Adrenal gland (tissue), 19 donors: ENCODE measurements at places on chromosomes 6 and 20. TPM values are rescaled to one million over a fixed set of nuclear protein-coding genes. Genes with fewer than 3 reads are reported as not detected.

The DLK2 gene
- total RNA-seq, result 0.14 TPM

The CBLN4 gene
- 32.8 TPM for total RNA-seq

The OPN5 gene
- total RNA-seq, result not detected

The ANGPT4 gene
- total RNA-seq, result 0.87 TPM

The REPS1 gene
- 29.3 TPM for total RNA-seq

The PRRT1 gene
- total RNA-seq, result 4.8 TPM

The PPP1R3G gene
- 15.2 TPM for total RNA-seq

The TNFRSF6B gene
- not detected for total RNA-seq

The CCM2L gene
- total RNA-seq, result 5.2 TPM

DNA sequence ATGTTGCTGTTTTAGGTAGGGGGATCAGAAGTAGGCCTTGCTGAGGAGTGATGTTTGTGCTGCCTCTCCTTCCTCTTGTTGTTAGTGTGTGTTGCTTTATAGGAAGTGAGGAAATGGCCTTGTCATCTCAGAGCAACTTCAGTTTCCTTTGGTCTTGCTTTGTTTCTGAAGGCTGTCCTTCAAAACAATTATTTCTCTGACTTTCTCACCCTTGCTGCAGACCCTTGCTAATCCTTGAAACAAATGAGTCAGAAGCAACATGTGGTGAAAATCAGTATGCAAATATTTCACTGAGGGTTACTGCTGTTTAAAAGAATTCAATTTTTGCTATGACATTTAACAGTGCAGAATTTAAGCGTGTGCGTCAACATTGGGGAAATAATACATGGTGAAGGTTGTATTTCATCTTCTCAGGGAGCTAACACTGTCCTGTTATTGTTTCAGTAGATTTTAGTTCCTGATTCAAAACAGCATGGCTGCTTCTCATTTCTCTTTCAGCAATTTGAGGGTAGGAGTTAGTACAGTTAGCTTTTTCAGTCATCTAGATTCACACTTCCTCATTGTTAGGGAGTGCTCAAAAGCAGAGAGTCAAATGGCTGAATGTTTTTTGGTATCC is 13.8 kb downstream of the RNF144B start:
- H3K27ac ChIP-seq, result no peak overlapping the region
- no peak overlapping the region for H3K4me3 ChIP-seq
- H3K36me3 ChIP-seq, result no peaks in the 10 kb centered on the region
- no peaks in the 10 kb centered on the region for H3K4me1 ChIP-seq

DNA sequence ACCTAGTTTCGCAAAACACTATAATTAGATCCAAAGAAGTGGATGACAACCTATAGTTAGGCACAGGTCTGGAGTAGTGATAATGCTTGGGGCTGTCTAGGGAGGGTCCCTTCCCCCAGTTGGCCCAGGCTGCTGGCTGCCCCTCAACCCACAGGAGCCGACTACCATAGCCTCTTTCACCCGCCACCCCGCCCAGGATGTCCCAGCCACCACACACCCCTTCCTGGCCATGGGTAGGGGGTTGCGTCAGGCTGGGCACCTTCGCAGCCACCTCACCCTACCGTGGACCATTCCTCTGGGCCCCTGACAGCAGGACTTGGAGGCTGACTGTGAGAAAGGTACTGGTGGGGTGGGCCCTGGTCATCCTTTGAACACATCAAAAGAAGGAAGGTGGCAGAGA is 8.5 kb downstream of the TFEB start:
- H3K27ac ChIP-seq, result no peak overlapping the region
- H3K36me3 ChIP-seq, result no peaks in the 10 kb centered on the region
- no peak overlapping the region for H3K4me3 ChIP-seq

GRCh38 chr6:20589266-20589665 is 55.0 kb downstream of the CDKAL1 start:
- no peak for DNase-seq
- H3K36me3 ChIP-seq, result no peaks in the 10 kb centered on the region
- H3K4me1 ChIP-seq, result peaks cover 4% of the 10 kb centered on the region
- H3K27ac ChIP-seq, result no peak overlapping the region

GRCh38 chr6:32807020-32807580 is 9.7 kb downstream of the HLA-DOB start:
- no peak overlapping the region for H3K4me3 ChIP-seq
- H3K36me3 ChIP-seq, result no peaks in the 10 kb centered on the region
- DNase-seq, result no peak
- peaks cover 23% of the 10 kb centered on the region for H3K27me3 ChIP-seq
- no peaks in the 10 kb centered on the region for H3K4me1 ChIP-seq
- H3K27ac ChIP-seq, result no peak overlapping the region

GRCh38 chr6:15588971-15589634 is 73.7 kb downstream of the DTNBP1 start:
- H3K27ac ChIP-seq, result no peak overlapping the region
- H3K4me3 ChIP-seq, result no peak overlapping the region
- H3K36me3 ChIP-seq, result no peaks in the 10 kb centered on the region
- H3K4me1 ChIP-seq, result no peaks in the 10 kb centered on the region
- no peak for DNase-seq
- H3K27me3 ChIP-seq, result no peaks in the 10 kb centered on the region

DNA sequence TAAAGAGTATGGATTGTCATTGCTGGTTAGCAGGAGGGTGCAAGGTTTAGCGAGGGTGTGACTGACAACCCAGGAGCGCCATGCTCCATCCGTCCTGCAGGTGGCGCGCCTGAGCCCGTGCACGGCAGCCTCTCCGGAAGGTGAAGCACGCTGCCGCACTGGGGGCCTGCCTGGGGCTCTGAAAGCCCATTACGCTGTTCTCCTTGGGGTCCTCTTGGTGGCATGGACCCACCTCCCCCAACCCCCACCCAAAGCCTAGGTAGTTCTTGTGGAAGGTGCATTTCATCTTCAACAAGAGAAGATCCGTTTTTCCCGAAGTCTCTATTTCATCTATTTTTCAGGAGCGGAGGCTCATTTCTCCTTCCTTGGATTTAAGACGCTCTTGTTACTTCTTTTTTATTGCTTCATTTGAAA is 197.4 kb upstream of the KCNG1 start:
- DNase-seq, result no peak
- H3K27ac ChIP-seq, result no peak overlapping the region
- no peaks in the 10 kb centered on the region for H3K36me3 ChIP-seq
- H3K27me3 ChIP-seq, result peaks cover 4% of the 10 kb centered on the region
- H3K4me3 ChIP-seq, result no peak overlapping the region

DNA sequence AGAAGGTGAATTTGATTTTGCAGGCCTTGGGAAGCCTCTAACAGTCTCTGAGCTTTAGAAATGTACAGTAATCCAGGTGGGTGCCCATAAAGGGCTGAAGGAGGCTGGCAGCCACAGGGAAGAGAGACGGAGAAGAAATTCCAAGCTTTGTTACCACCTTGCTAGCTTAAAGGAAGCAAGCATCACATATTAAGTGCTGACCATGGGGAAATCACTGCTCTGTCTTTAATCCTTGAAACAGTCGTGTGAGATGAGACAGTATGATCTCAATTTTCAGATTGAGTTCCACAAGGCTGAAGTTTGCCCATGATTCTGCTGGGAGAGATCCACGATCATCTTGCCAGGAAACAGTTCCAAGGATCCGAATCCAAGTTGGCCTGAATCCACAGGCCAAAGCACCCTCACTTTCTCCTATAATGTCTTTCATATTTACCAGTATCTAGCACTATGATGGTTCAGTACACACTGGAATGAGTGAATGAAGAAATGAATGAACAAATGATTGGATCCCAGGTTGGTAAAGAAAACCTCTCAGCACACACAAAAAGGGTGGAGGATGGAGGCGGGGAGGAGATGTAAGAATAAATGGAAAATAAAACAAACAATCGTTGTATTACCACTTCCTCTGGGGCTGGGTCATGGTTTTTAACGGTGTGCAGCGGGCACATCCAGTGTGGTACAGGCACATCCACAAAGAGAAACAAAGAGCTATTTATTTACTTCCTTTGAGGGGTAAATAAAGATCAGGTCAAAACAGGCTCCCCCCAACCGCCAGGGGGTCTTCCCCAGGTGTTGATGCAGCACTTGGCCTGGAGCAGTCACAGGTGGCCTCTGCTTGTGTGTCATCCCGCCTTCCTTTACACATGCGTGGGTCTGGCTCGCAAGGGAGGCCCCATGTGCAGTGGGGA is 28.2 kb upstream of the TAF8 start:
- no peaks in the 10 kb centered on the region for H3K36me3 ChIP-seq
- H3K27me3 ChIP-seq, result no peaks in the 10 kb centered on the region
- no peak for DNase-seq
- peaks cover 17% of the 10 kb centered on the region for H3K4me1 ChIP-seq
- no peak overlapping the region for H3K4me3 ChIP-seq
- H3K27ac ChIP-seq, result peak overlapping the region; percentile 57

GRCh38 chr6:136644597-136644952 is 94.4 kb upstream of the MAP7 start:
- no peak overlapping the region for H3K4me3 ChIP-seq
- H3K36me3 ChIP-seq, result no peaks in the 10 kb centered on the region
- no peaks in the 10 kb centered on the region for H3K27me3 ChIP-seq
- H3K4me1 ChIP-seq, result peaks cover 81% of the 10 kb centered on the region

GRCh38 chr6:36323062-36323461 is 13.6 kb downstream of the BNIP5 start:
- peaks cover 10% of the 10 kb centered on the region for H3K4me1 ChIP-seq
- H3K36me3 ChIP-seq, result no peaks in the 10 kb centered on the region
- no peaks in the 10 kb centered on the region for H3K27me3 ChIP-seq
- DNase-seq, result no peak
- no peak overlapping the region for H3K27ac ChIP-seq

DNA sequence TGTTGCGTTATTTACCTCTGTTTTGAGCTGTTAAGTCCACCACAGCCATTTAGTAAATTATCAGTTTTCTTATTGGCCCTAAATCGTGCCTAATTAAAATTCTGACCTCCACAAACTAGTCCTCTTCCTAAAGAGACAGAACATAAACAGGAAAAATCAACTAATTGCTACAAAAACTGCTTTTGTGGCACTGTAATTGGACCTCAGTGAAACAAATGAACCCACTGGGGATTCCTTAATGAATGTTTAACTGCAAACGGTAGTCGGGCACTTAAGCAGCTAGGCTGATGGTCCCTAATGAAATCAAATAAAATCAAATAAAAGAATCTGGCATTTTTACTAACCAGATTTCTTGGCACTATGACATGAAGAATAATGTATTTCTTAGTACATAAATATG is 513.4 kb upstream of the SLC35B3 start:
- no peaks in the 10 kb centered on the region for H3K36me3 ChIP-seq
- H3K27me3 ChIP-seq, result no peaks in the 10 kb centered on the region
- no peaks in the 10 kb centered on the region for H3K4me1 ChIP-seq
- no peak overlapping the region for H3K27ac ChIP-seq
- H3K4me3 ChIP-seq, result no peak overlapping the region

GRCh38 chr20:60036746-60037499 is 78.7 kb downstream of the CDH26 start:
- no peak overlapping the region for H3K4me3 ChIP-seq
- H3K27me3 ChIP-seq, result peaks cover 5% of the 10 kb centered on the region
- DNase-seq, result no peak
- H3K4me1 ChIP-seq, result peaks cover 9% of the 10 kb centered on the region
- H3K36me3 ChIP-seq, result no peaks in the 10 kb centered on the region
- H3K27ac ChIP-seq, result no peak overlapping the region

- H3K27me3 ChIP-seq, result no peaks in the 10 kb centered on the region
- H3K4me3 ChIP-seq, result no peak overlapping the region
- H3K27ac ChIP-seq, result peak overlapping the region; percentile 86
- no peaks in the 10 kb centered on the region for H3K36me3 ChIP-seq
These were observed 98.1 kb downstream of the HIVEP2 start for GRCh38 chr6:142846883-142847287.

DNA sequence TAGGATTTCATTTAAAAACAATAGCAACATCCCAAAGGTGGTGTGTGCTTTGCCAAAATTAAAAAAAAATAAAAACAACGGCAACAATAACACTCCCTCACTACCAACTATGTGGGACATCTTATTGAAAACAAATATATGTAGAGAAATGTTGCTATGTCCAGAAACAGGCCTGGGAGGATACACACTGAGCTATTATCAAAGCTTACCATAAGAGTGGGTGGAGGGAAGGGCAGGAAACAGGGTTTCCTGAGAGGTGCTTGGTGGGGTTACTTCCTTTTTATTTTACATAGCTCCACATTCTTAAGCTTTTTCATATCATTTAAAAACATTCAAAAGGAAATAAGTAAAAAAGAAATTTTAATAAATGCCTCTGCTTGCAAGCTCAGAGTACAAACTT is 150.0 kb upstream of the RIPOR2 start:
- H3K27ac ChIP-seq, result no peak overlapping the region
- no peaks in the 10 kb centered on the region for H3K36me3 ChIP-seq
- H3K4me3 ChIP-seq, result no peak overlapping the region
- H3K4me1 ChIP-seq, result no peaks in the 10 kb centered on the region
- no peaks in the 10 kb centered on the region for H3K27me3 ChIP-seq
- DNase-seq, result no peak

DNA sequence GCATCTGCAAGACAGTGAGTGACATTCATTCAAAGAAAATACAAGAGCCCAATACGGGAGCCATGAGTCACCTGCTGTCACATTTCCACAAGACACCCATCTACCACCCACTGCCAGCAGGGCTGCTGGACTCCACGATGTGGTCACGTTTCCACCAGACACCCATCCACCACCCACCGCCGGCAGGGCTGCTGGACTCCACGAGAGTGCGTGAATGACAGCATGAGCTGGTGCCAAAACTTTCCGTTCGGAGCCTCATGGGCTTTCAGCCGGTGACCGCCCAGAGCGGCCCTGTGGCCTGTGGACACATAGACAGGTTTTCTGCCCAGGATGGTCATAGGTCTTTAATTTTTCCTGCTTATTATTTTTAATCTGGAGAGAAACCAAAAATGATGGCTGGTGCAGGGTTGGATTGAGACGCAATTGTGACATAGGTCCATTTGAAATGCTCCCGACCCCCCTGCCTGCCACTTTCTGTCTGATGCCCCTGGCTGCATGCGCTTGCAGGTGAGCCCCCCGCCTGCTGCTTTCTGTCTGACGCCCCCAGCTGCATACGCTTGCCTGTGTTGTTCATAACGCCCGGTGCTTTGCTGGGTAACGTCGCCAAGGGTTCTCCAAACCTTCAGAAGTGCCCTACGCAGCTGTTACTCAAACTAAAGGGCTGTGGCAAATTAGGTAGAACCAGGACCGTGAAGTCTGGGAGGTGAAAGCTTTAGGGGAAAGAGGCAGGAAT is 59.1 kb upstream of the SMOC2 start:
- DNase-seq, result no peak
- no peak overlapping the region for H3K27ac ChIP-seq
- H3K27me3 ChIP-seq, result no peaks in the 10 kb centered on the region
- H3K36me3 ChIP-seq, result no peaks in the 10 kb centered on the region

GRCh38 chr6:96862560-96862959 is 25.3 kb upstream of the GPR63 start:
- H3K36me3 ChIP-seq, result no peaks in the 10 kb centered on the region
- H3K4me1 ChIP-seq, result no peaks in the 10 kb centered on the region
- no peak overlapping the region for H3K27ac ChIP-seq
